RKO (cell line): ENCODE measurements at places on chromosomes 4 and X.

DNA sequence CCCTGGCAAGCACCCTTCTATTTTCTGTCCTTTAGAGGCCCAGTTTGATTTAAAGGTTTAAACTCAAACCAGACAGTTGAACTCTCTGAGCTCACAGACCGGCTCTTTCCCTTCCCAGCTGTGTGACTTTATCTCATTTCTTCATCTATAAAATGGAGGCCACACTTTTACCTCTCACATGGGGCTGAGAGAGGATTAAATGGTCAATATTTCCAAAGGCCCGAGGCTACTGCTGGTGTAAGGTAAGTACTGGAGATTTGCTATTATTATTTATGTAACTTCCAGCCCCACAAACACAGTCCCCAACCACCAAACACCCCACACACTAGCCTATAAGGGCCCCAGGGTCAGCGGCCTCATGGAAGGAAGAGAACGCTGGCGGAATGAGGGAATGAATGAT, 13.6 kb upstream of the CYTL1 start:
- no peak for DNase-seq

- DNase-seq, result no peak
These were observed 16.3 kb upstream of the MBNL3 start for GRCh38 chrX:132505116-132505515.

GRCh38 chr4:95959633-95960032, 119.7 kb downstream of the PDHA2 start:
- DNase-seq, result no peak

DNA sequence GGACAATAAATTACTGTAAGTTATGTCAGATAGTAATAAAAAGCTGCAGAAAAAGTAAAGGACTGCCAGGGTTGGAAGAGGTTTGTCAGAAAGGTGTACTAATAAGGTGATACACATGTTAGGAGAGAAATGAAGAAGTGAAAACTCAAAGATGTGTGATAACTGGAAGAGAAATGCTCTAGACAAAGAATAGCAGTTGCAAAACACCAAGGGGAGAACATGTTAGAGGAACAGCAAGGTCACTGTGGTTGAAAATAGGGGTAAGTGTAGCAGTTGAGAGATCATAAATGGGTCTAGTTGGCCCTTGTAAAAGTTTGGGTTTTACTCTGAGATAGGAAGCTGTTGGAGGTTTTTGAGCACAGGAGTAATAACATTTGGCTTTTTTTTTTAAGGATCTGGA, 46.9 kb downstream of the HSPA4L start:
- DNase-seq, result no peak

DNA sequence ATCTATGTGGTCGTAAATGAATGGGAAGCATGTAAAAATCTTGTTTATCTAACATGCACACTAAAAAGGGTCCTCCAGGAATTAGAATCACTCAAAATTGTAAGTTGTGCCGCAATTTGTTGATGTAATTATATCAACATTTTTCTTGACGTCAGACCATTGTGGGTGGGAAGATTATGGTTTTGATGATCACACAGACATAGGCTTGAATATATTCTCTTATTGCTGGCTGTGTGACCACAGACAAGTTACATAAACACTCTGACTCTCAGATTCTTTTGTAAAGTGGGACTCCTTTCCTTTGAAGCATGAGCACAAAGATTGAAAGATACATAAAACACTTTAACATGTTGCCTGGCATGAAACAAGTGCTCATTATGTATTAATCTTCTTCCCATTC, 51.5 kb downstream of the IL1RAPL1 start:
- no peak for DNase-seq

GRCh38 chr4:1207603-1208265, 35.4 kb upstream of the SPON2 start:
- DNase-seq, result no peak

DNA sequence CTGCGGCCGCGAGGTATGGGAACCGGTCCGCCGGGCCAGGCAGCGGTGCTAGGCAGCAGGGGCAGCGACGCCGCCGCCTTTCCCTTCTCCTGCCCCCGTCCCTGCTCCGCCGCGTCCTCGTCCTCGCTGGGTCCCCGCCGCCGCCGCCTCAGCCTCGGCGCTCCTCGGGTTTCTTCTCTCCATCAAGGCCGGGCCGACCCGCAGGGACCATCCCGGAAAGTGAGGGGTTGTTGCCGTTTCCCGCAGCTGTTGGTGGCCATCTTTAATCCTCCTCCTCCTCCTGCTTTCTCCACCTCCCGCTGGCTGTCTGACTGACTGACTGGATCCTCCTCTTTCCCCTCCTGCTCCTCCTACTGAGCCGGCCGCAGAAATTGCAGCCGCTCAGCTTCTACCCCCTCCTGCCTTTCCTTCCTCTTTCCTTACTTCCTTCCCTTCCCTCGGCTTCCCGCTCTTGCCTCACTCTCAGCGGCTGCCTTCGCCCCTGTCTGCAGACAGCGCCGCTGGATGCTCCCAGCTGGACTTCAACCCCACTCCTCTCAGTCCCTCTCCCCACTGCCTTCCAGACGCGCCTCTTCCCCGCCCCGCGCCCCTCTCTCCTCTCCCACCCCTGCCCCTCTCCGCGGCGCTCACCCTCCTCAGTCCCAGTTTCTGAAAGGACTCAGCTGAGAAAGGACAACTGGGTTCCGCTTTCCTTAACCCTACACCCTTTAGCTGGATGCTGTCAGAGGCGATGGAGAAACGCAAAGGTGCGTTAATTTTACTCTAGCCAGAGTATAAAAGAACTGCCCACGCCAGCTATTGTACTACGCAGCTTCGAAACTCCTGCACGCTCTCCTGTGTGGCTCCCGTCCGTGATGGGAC, at the start of gene WDFY3:
Gene WDFY3 (minus strand): TSS at position 309 of the 861 bp plus-strand sequence. CDS start 106,099 bp downstream, outside the sequence.
- peak; percentile 92 for DNase-seq

DNA sequence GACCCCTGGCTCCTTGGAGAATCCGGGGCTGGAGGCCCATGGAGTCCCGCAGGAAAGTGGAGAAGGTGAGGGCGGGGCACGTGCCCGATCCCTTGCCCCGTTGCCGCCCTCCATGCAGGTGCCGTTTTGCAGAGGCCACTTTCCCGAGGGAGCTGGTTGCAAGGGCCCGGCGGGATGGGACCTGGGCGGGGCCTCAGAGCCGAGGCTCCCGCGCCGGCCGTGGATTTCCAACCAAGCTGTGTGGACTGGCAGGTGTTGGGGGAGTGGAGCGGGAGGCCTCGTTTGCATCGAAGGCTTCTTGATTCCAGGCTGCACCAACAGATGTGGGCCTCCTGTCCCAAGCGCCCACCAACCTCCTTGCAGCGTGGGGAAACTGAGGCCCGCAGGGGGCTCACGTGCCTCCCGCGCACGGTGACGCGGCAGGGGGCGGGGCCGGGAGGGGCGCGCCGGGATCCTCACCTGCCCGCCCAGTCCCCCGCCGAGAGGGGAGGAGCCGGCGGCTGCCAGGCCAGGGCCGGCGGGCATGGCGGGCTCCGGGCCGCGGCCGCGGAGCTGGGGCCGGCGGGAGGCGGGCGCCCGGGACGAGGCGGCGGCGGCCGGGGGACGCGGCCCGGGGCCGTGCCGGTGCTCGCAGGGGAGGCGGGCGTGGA, 24.9 kb downstream of the SH3BP2 start:
- no peak for DNase-seq

- DNase-seq, result no peak
These were observed 345.3 kb downstream of the MAPK10 start for GRCh38 chr4:86014599-86014998.

DNA sequence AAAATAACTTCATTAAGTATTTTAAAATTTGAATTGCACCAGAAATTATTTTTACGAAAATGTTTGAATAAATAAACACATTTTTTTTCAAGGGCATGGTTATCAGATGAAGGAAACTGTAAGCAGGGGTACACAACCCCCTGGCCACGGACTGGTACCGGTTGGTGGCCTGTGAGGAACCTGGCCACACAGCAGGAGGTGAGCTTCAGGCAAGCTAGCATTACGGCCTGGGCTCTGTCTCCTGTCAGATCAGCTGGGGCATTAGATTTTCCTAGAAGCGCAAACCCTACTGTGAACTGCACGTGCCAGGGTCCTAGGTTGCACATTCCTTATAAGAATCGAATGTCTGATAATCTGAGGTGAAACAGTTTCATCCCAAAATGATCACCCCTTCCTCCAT, 1499.7 kb upstream of the AGA start:
- DNase-seq, result no peak

- no peak for DNase-seq
These were observed 93.3 kb downstream of the SPATA18 start for GRCh38 chr4:52144372-52144771.
